Skin of body (tissue), 3 donors: ENCODE measurements at places on chromosomes 11 and 22.

- DNase-seq, result no peak
Measured at GRCh38 chr11:43516316-43516850, 157.7 kb downstream of the TTC17 start.

DNA sequence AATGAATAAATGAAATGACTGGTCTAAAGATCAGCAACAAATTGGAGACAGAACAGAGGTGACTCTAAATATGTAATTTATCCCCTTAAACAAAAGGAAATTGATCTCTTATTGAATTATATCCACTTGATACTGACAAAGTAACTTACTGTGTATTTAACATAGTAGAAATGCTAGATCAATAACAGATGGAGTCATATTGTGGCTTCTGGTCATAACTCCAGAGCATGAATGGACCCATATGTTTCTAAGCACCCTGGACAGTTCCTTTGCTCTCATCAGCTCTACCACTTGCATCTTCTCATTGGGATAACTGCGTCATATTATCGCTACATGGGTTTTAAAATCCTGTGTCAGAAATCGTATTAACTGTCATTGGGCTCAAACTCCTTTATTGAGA, 222.3 kb downstream of the ETS1 start:
- DNase-seq, result peak; percentile 78

DNA sequence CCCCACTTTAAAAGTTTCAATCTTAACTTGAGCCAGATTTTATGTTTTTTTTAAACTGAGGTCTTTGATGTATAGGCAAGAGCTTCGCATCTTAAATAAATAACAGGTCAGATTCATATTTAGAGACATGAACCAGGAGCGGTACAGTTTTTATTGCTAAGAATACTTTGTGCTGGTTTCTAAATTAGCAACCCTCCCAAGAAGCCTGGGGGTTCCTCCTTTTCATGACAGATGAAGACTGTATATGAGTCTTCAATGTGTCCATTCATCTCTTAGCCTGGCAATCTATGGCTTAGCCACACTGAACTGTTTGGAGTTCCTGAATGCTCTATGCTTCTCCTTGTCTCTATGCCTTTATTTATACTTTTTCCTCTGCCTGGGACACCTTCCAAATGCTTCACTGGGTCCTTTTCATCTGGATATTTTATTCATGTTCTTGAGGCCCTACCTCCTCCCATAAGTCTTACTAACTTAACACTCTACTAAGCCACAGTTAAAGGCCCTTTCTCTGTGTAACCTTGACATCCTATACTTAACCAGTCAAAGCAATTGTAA, 338.6 kb downstream of the INSC start:
- DNase-seq, result no peak

DNA sequence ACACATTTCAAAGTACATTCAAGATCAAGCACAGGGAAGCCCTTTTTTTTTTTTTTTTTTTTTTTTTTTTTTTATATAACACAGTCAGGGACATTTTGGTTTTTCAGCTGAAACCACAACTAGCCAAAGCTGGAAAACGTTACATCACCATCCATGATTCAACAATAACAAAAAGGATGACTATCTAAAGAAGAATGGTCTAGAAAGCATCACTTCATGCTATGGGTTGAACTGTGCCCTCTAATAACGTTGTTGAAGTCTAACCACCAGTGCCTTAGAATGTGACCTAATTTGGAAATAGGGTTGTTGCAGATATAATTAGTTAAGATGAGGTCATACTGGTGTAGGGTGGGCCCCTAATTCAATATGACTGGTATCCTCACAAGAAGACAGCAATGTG, 46.6 kb downstream of the MTMR2 start:
- DNase-seq, result no peak

GRCh38 chr22:35437049-35437448, 37.1 kb downstream of the MCM5 start:
- no peak for DNase-seq

DNA sequence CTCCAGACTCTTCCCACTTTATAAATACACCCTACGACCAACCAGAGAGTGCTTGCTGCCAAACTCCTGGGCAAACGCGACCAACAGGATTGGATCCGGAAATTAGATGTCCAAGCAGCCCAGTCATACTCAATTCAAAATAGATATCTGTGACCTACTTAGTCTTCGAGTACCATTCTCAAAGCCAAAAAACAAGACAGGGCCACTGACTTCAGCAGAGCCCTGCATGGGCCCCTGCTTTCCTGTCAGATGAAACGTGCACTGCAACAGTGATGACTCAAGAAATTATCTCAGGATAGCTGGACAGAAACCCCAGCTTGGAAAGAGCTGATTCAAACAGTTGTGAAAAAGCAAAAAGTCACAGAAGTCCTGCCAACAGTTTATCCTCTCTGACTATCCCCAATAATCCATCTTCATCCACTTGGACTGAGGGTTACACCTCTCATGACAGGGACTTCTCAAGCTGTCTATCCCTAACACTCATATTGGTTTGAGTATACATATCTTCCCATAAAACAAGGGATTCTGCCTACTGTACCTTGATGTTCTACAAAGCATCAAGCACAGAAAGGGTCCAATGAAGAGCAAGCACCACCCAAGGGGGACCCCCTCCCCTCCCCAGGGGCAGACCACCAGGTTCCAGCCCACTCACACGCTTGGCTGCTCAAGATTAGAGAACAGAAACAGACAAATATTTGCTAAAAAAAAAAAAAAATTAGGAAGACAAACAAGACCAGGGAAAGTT, 17.4 kb downstream of the SMCO4 start:
- DNase-seq, result no peak

DNA sequence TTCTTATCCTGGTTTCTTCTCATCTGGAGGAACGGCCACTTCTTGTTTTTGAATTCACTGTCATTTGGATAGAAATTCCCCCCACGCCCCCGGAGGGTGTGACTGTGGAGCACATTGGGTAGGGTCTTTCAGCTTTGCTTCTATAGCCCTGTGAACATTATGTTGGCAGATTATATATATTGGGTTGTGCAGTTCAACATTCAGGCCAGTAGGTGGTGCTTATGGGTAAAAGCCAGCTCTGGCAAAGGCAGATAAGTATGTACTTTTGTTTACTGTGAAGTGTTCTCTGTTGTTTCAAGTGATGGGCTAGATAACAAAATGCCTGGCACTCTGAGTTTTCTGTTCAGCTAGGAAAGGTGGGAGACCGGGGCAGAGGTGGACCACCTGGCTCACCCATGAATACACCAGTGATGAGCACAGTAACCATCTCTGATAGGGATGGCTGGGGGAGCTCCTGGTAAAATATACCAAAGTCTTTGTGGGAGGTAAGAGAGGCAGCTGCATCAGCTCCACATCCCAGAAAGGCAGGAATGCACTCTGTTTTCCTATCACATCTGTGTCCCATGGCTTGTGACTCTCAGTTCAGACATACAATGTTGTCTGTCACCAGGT, 1348.2 kb upstream of the RAG2 start:
- peak; percentile 1 for DNase-seq

GRCh38 chr11:121464352-121464946, 11.7 kb upstream of the SORL1-AS1 start:
- DNase-seq, result no peak
